ENCODE measurements at places on chromosomes 2 and 18.

DNA sequence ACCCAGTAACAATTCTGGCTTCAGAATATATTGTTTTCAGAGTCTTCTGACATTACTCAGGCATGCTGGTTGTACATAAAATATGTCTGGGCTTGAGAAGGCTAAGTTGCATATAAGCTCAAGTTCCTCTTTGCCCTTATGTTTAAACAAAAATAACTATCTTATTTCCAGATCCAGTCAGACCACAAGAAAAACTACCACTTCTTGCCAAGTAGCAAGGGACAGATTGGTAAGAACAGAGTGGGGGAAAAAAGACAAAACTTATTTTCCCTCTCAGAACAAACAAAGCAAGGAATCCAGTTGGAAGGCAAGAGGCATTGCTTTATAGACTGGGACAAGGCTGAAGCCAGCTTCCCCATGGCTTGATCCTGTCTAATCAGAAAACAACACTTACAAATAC lies 1036.7 kb upstream of the CELF4 start:
- DNase-seq, result no peak

DNA sequence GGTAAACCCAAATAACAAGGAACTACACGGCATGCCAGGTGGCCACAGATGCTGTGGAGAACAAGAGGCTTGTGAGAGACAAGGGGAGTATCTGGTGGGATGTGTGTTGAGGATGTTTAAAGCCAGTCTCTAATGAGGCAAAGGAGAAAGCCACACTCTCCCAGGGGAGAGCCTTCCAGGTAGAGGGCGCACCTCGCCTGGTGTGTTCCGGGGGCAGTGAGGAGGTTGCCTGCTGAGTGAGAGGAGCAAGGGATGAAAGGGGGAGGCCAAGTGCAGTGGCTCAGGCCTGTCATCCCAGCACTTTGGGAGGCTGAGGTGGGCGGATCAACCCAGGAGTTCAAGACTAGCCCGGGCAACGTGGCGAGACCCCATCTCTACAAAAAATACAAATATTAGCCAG lies 16.2 kb downstream of the SAG start:
- no peak for DNase-seq

GRCh38 chr2:160168878-160169277 lies 31.2 kb downstream of the ITGB6 start:
- DNase-seq, result no peak

DNA sequence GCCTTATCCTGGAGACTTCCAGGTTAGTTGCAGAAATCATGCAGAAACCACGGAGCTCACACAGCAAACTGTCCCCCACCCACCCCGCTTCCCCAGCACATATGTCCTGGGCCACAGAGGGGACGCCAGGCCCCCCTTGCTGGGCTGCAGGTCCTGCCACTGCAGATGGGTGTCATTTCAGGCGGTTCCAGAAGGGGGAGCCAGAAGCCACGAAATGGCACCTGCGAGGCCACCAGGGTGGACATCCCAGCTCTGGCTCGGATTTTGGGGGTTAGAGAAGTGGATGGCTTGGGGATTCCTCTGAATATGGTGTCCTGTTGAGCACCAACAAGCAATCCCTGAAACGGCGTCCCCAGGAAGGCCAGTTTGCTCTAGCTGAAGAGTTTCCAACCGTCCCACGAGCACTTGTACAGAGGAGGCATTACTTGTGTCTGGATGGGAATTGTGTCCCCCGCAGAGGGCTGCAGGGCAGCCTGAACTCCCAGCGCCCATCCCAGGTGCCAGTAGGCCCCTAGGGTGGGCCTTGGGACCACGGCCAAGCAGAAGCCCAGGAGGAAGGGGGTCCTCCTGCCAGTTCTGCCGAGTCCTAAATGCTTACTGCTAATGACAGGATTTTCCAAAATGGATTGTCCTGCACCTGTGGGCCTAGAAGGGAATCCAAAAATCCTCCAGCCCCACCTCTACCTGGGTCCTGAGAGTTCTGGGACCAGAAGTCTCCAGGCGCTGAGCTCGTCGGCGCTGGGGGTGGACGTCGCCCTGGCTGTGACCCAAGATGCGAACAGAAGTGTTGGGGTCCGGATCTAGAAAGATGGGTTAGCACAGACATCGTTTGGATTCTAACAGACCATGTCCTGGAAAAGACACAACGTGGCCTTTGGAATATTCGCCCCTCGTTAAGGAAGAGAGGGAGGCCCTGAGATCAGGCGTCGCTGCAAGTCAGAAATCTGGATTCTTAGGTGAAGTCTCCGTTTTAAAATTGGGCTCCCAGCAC lies 14.6 kb upstream of the NFATC1 start:
- DNase-seq, result peak; percentile 85

- DNase-seq, result no peak
Measured at GRCh38 chr18:76525911-76526310, 30.9 kb upstream of the ZNF516 start.

DNA sequence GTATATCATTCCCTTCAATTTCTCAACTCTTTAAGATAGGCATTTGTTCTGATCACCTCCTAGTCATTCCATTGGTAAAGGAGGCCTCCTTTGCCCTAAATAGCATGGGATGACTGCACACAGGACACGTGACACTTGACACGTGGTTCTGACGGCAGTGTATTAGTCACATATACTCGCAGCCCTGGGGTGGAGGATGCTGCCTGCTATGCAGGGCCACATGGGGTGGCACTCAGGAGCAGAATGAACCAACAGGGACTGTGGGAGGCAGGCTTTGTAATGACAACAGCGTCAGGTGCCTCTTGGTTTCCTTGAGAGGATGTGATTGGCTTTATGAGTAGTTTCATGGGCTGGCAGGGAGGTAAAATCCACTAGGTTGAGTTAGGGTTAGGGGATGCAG lies 9.3 kb upstream of the KCNS3 start:
- DNase-seq, result no peak

GRCh38 chr2:144201868-144202468 lies 318.0 kb downstream of the ZEB2 start:
- DNase-seq, result no peak

GRCh38 chr2:5834501-5834900 lies 142.3 kb downstream of the SOX11 start:
- no peak for DNase-seq

DNA sequence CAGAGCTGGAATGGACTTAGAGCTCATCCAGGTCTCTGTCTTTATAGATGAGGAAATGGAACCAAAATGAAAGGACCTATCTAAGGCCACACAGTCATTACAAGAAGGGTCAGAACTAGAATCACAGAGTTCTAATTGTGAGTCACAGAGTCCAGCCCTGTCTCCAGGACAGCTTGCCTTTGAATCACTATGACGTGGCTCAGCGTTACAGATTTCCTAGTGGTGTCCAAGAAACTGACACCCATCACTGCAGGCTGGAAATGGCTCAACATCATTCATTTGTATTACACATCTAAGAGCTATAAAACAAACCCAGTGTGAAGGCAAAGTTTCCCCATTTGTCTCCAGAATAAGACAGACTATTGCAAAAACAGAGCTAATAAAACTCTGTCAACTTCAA lies 164.3 kb upstream of the SIX2 start:
- DNase-seq, result no peak

- DNase-seq, result no peak
Measured at GRCh38 chr2:205509655-205510054, 172.6 kb upstream of the NRP2 start.

DNA sequence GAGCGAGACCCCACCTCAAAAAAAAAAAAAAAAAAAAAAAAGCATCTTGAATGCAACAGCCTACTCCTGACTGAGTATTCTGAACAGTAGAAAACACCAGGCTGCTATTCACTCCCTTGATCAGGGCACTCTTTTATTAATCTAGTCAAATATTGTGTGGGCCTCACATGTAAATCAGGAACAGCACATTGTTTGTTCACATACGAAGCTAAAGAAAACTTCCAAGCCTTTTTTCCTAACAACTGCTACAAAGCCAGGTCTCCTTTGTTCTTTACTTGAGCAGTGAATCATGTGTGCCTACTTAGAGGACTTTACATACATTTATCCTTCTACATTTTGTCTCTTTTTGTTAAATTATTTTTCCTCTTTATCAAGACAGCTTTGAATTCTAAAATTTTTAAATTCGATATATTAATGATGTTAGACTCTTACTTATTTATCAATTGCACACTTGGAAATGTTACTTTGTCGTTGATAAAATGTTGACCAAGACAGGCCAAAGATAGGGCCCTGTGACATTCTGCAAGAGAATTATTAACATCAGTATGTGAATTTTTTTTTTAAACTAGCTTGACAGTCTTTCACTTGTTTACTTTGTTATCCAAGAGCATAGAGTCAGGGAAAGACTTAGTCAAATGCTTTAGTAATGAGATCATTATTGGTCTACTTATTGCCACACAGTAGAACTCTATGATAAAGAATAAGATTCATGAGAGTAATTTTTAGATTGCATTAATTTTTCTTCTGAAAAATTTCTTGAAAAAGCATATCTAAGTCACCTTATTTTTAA lies 13.2 kb downstream of the SPATS2L start:
- no peak for DNase-seq

- DNase-seq, result no peak
Measured at GRCh38 chr2:46970334-46971288, 55.0 kb upstream of the MCFD2 start.

DNA sequence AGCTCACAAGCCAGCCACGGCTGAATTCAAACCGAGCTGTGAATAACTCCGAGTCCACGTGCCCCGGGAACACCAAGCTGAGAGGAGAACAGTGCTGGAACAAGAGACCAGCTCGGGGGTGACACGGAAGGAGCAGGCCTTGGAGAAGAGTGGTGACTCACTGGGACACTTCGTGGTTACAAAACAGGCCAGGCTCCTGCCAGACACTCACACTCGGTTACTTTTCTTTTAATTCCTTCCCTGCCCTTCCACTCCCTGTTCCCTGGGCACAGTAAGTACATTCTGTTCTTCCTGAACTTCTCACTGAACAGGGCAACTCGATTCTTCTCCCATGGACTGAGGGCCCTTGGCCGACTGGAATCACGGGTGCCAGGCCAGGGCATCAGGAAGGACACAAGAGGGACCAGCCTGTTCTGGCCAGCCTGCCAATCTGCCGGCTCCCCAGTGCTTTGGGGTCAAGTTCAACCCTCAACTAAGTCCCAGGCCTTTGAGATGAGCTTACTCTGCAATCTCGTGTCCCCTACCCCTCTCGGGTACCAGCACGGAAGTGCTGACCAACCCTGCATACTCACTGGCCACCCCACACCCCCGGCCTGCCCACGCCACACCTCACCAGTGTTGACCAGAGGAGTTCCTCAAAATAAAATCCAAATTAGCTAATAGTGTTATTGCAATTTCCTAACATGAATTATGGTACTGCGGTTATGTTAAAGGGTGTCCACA lies 87.5 kb downstream of the TFCP2L1 start:
- DNase-seq, result no peak

DNA sequence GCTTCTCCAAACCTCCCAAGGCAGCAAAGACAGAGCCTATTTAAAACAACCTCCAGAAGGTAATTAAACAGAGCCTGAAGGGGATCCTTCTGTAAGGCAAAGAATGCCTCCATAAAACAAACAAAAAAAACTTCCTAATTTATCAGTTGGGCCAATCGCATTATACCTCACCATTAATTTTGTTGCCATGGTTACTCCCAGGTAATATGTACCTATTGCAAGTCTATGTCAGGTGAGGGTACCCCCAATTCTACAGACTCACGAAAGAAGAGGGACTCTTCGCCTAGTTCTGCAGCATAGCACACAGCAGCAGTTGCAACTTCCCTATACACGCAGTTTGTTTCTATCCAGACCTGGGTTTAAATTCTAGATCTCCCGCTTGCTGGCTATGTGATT lies 38.8 kb downstream of the SFXN5 start:
- DNase-seq, result no peak

GRCh38 chr18:57806978-57807285 lies 3.8 kb upstream of the ATP8B1 start:
- DNase-seq, result no peak

- no peak for DNase-seq
Measured at GRCh38 chr2:66084948-66085590, 349.9 kb upstream of the MEIS1 start.

- DNase-seq, result no peak
Measured at GRCh38 chr2:138475277-138475776, 26.2 kb upstream of the SPOPL start.

DNA sequence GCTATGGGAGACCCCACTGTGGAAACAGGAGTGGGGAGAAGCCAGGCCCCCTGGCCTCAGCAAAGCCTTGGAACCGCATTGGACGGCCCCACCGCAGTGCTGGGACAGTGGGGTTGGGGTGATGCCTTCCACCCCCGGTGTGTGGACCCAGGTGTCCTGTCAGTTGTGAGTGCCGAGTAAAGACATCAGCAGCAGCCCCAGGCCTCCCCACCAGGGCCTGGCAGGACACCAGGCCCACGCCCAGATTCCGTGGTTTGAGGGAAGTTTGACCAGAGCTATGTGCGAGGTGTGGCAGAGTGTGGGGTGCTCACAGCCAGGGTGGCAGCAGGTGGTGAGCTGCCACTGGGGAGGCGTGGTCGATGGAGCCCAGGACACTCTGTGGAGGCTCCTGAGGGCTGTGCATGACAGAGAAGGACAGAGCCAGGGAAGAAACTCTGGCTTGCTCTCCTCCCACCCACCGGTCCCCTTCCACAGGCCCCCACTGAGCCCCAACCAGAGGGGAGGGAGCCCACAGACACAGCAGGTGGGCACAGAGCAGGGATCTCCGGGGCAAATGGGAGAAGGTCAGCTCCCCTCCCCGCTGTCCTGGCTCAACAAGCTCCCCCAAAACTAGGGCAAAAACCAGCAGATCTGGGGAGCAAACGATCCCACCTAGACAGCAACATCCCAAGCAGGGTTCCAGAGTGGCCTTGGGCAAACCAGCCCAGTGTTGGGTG lies 69.1 kb downstream of the TWIST2 start:
- DNase-seq, result no peak

GRCh38 chr18:24270937-24271380 lies 126.7 kb downstream of the OSBPL1A start:
- DNase-seq, result no peak

GRCh38 chr18:9916077-9916639 lies 2.3 kb downstream of the VAPA start:
- no peak for DNase-seq

- DNase-seq, result no peak
Measured at GRCh38 chr2:114068438-114068837, 178.5 kb downstream of the ACTR3 start.

DNA sequence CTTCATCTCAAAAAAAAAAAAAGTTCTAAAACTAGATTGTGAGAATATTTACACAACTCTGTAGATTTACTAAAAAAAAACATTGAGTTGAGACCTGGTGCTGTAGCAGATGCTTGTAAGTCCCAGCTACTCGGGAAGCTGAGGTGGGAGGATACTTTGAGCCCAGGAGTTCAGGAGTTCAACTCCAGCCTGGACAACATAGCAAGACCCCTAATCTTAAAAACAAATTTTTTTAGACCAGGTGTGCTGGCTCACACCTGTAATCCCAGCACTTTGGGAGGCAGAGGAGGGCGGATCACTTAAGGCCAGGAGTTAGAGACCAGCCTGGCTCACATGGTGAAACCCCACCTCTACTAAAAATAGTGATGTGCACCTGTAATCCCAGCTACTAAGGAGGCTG lies 108.9 kb downstream of the MEMO1 start:
- DNase-seq, result no peak

GRCh38 chr2:31931916-31932315 lies 78.9 kb downstream of the MEMO1 start:
- no peak for DNase-seq

DNA sequence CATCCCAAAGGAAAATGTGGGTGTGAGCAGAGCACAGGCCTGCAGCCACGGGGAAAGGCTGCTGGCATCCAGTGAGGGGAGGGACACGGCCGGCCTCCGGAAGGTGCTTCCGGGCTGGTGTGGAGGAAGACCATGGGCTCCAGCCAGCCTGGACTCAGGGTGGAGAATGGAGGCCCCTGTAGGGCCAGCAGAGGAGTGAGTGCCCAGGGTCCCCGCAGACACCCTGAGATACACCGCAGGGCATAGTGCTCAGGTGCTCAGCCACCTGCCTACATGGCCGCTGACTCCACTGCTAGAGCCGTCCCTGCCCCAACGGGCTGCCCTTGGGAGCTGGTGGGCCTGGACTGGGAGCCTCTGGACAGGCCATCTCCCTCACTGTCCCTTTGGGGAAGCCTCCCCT lies 28.5 kb upstream of the SNTG2 start:
- no peak for DNase-seq

All from stimulated activated CD4-positive, alpha-beta T cell treated with anti-CD3 and anti-CD28 coated beads, Interleukin-2, amount 100 ng/mL, for 24 hours (primary cell).